ENCODE measurements at places on chromosomes 4 and X.
A peak's percentile ranks its signal among the peaks of the same experiment; 100 is the strongest.

- no peak for DNase-seq
These were observed 46.1 kb downstream of the GRK4 start for GRCh38 chr4:3009422-3009821.

GRCh38 chr4:136106753-136107152 lies 1425.5 kb downstream of the PCDH18 start:
- DNase-seq = no peak

- no peak for DNase-seq
These were observed 459.5 kb downstream of the ANKRD50 start for GRCh38 chr4:124253080-124253479.

DNA sequence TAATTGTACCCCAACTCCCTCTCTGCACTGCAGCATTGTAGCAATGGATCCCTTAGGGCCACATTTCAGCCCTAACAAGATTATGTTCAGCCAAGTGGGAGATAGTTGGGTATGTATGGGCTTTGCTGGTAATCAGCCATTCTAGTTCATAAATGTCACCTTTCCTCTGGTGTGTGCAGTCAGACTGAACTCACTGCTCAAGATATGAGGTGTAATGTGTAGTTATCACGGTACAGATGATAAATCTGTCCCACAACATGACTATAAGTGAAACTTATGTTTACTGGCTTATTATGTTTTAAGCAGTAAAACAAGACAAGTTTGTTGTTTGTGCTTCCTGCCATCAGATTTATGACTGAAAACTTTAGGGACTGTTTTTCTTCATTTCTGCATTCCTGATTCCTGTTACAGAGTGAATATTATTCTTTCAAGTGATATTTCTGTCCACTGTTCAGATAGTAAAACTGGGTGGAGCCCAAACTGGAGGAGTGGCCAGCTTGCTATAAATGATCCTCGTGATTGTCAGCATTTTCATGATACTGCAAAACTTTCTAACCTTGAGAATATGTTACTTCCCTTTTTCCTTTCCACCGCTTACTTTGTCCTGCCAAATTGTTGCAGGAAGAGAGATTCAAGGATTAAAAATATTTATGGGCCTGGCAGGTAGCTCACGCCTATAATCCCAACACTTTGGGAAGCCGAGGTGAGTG lies 44.9 kb downstream of the ANAPC4 start:
- no peak for DNase-seq

DNA sequence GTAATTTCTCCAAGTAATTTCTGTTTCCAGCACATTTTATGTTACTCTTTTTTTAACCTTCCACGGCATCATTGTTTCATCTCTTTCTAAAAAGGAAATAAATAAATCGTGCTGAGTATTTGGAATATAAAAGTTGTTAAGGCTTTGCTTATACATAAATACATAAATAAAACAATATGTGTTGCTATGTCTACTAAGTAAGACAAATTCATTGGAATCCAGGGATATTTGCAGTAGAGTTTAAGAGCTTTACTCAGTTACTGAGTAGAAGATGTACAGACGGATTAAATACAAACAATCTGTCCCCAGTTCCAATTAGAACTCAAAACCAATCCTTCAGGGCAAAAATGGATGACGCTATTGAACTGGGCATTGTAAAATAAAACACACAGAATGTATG lies 1.4 kb downstream of the ARHGAP24 start:
- DNase-seq = no peak

GRCh38 chr4:22667332-22667940 lies 25.3 kb upstream of the GBA3 start:
- no peak for DNase-seq

DNA sequence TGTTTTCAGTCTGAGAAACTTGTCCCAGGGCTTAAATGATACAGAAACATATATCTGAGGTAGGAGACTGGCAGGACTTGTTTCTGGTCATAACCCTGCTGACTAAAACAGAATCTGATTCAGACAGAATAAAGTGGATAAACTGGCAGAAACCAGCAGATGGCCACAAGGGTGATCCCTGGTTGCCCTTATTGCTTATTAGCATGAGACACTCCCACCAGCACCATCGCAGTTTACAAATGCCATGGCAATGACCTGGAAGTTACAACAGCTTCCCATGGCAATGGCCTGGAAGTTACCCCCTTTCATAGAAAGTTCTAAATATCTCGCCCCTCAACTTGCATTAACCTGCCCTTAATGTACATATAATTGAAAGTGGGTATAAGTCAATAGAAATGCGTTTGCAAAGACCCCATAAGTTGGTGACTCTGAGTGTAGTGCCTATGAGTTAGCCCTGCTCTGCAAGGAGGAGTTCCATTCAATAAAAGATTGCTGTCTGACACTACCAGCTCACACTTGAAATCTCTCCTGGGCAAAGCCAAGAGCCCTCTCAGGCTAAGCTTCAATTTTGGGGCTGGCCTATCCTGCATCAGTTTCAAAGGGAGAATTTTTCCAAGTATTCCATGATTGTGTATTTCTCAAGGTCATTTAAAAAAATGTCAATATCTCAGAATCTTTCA lies 52.9 kb upstream of the PAGE5 start:
- DNase-seq = no peak

GRCh38 chr4:121272526-121272925 lies 108.3 kb downstream of the QRFPR start:
- no peak for DNase-seq

DNA sequence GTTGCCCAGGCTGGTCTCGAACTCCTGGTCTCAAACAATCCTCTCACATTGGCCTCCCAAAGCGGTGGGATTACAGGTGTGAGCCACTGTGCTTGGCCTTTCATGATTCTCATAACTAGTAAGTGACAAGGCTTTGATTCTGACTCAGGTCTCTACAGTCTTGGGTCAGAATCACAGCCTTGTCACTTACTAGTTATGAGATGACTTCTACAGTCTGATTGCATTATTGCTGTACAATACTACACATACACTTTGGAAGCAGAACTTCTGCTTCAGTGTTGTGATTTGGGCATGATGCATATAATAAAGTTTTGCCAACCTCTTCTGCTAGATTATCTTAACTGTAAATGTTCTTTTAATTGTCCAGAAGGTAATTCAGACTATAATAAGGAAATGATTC lies 123.3 kb downstream of the KDM6A start:
- no peak for DNase-seq

- no peak for DNase-seq
These were observed 398.0 kb downstream of the SMARCA1 start for GRCh38 chrX:129125122-129125914.

GRCh38 chr4:3031357-3032082 lies 42.8 kb downstream of the HTT-AS start:
- DNase-seq = no peak

GRCh38 chrX:124476562-124476961 lies 130.2 kb downstream of the SH2D1A start:
- no peak for DNase-seq

DNA sequence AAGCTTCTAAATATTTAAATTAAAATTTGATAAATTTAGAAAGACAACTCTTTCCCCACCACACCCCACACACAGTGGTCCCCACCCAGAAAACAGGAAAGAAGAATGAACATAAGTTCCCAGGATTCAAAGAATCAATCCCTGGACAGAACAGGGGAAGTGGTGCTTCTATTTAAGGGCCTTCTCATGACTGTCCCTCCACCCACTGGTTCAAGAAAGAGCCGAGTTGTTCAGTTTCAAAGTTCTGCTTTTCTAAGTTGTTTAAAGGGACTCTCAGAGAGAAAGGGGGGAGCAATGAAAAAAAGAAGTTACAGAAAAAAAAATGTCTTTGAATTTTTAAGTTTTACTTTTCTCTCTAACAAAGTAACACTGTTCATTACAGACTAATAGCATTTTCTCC lies 195.8 kb downstream of the PDGFC start:
- no peak for DNase-seq

DNA sequence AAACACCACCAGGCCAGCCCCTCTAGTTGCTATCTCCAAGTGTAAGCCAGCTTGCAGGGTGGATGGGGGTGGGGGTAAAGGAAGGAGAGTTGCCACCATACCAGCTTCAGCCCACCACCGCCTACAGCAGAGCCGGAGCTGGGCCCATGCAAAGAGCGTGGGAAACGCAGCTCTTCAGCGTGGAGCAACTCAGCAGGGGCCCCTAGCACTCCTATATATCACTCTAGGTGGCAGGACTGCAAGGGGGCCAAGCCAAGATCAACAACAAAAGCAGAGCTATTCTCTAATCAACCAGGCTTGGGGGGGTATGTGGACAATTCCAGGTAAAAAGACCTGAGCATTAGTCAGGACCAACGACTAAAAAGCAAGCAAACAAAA lies 35.5 kb upstream of the IQSEC2 start:
- DNase-seq = no peak

DNA sequence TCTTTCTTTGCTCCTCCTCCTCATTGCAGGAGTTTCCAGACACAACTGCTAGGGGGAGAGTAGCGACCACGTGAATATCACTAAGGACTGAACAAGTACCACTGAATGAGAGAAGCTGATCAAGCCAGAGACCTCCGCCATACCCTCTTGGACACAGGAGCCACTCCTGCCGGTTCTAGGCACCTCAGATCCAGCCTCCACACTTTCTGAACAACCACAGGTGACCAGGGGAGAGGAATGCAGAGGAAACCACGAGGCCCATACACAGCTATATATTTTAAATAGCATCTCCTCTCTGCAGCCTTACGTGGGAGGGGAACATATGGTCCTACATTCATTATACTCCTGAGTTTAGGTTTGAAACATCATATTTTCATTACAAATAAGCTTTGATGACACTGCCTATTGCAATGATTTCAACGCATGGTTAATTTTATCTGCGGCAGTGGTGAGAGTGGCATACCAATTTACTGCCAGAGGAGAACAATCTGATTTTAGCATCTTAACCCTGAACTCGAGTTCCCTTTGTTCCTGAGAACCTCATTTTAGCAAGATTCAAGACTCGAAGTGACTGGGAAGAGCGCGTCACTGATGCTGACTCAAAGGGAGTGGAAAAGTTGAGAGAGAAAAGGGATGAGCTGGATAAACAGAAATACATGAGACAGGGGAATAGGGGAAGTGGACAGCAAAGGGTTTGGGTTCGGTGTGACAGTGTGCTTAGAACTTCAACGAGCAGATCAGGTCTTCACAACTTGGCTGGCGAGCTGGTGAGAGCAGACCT lies 231.7 kb upstream of the PPARGC1A start:
- no peak for DNase-seq

DNA sequence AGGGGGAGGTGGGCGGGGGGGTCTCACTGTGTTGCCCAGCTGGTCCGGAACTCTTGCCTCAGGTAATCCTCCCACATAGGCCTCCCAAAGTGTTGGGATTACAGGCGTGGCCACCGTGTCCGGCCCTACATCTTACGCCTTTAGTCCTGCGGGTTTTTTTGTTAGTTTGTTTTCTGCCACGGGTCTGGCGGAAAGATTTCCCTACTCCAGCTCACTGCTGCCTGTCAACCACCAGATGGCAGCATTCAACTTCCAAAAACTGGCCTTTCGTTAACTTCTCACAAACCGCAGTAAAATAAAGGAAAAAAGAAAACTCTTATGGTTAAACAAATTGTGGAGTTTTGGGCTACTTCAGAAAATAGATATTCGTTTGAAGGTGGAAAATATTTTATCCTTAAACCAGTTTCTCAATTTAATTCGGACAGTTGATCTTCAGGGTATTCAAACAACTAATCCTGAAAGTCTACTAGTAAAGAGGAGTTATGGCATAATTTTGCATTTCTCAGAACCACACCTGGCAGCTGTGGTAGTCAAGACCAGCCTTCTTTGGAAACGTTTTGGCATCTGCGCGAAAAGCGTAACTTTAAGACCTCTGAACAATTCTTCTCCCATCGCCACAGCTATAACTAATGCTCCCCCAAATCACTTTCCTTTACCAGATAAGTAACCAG lies 41.1 kb downstream of the LUZP4 start:
- DNase-seq = peak; percentile 14

GRCh38 chr4:108377021-108377420 lies 208.3 kb upstream of the LEF1 start:
- no peak for DNase-seq

DNA sequence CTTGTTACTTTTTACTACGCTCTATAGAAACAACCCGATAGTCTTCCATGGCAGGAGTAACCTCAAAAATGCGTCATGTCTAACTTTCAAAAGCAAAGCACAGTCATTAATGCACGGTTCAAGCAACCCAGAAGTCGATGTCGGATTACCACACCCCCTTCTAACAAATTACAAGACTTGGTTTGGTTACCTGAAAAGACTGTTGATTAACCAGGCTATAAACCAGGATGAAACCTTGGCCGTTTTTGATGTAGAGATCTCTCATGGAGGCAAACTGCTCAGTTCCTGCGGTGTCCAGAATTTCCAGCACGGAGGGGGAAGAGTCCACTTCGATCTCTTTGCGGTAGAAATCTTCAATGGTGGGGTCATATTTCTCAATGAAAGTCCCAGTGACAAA lies 2.4 kb downstream of the RAP2C start:
- DNase-seq = no peak

DNA sequence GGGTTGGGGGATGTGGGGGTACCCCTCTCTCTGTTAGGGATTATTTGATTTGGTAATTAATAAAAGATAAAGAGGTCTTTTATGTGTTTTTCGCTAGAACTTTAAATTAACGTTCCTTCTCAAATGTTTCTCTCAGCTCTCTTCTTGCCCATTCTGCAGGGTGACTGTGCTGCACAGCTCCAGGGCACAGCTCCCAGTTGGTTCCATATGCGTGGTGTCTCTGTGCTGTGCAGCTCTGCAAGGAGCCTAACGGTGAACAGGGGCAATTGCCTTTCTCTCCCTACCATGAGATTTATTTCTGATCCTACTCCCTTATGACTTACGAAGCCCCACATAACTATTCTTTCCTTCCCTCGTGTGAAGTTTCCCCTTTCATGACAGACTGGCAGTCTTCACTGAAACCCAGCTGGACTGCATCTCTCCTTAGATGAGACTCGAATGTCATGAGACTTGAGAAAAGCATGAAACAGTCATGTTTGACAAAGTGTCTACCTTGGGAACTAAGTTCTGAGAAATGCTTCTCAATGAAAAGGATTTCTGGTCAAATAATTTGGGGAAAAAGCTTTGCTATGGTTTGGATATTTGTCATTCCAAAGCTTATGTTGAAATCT lies 50.2 kb upstream of the SPRY1 start:
- no peak for DNase-seq

DNA sequence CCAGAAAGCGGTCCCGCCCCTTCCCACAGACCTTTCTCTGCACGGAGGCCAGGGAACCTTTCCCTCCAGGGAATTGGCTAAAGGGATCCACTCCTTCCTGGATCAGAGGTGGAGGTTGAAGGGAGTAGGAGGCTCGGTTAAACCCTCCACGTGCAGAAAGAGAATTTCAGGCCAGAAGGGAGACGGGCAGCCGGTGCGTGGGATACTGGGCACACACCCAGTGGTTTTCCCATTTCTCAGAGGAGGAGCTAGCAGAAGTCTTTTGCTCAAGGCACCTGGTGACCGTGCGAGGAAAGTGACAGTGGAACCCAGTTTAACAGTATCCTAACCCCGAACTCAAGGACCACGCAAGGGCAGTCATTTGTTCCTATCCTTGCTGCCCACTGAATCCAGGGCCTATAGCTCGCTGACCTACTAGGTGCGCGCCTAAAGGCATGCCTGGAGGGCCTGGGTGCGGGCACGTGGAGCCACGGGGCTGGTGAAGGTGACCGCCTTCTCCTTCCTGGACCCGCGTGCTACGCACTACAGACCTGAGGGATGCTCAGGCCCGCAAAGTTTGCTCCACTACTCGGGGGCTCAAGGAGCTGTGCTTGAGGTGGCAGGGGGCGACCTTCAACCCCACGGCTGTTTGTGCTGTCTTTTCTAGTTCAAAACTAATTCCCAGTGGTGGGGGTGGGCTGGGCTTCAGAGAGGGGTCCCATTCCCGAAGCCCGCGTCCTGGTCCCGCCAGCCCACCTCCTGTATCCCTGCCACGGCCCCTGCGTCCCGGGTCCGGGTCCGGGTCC lies 587 bp upstream of the AFF2 start:
- no peak for DNase-seq
